ENCODE measurements at places on chromosomes 13 and 19.
A peak's percentile ranks its signal among the peaks of the same experiment; 100 is the strongest.

GRCh38 chr13:43878892-43879754 lies at the start of gene CCDC122:
Gene CCDC122 (minus strand): TSS chr13:43879740. CDS start chr13:43869376, 10,364 bp downstream.
- DNase-seq = peak; percentile 91

DNA sequence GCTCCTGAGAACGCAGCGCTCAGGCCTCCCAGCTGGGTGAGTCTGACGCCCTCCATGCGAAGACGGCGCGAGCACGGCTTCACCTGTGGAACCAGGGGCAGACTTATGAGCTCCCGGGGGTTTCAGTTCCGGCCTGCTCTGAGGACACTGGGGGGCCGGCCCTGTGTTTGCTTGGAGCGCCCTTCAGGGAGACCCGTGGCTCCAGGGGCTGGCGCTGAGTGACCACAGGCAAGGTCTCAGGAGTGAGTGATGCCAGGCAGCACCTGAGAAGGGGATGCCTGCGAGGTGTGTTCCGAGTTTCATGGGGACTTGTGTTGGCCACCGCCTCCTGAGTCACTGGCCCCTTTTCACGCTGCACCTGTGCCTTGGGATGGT lies 4.5 kb downstream of the MCF2L start:
- no peak for DNase-seq

- peak; percentile 42 for DNase-seq
These were observed 186.1 kb downstream of the PCCA start for GRCh38 chr13:100274942-100275506.

DNA sequence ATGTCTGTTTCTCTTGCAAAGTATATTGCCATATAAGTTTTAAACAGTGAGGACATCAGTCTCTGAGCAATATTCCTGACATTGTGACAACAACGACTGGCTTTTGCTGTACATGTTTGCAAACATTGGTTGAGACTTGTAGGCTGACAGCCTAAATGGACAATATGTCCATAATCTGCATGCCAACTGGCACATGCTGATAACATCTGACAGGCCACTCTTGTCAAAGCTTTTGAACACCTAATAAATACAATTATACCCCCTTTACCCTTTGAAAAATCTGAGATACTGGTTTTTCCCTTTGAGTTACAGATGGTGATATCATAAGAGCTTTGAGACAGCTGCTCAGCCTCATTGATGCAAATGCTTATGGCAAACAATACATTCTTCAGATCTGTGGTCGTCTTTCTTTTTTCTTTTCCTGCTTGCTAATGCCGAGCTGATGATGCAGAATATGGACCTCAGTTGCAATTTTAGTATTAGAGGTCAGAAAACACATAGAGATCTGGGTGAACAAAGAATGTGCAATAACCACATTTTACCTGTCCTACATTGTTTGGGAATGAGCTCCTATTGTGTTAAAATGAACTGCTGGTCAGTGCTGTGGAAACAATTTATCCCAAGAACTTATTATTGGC lies 114.9 kb downstream of the RFC3 start:
- no peak for DNase-seq

DNA sequence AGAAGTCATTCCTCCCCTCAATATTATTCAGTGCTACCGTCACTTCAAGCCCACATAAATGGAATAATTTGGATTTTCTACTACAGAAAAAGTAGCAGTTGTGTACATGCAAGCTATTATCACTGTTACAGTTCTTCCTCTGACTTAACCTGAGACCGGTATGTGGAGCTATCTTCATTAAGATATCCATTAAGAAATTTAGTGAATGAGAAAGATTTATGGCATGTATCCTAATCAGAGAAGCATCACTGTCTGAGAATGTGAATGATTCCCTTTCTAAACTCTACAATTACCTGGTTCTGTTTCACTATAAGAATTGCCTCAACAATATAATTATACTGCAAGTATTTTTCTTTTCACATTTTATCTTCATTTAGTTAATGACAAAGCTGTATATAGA lies 278.7 kb downstream of the KLF5 start:
- no peak for DNase-seq

GRCh38 chr19:14322889-14323463 lies 58.3 kb upstream of the ADGRE5 start:
- DNase-seq = no peak

GRCh38 chr13:42355092-42355485 lies 83.1 kb downstream of the AKAP11 start:
- no peak for DNase-seq

GRCh38 chr19:28483197-28483596 lies 729.8 kb downstream of the UQCRFS1 start:
- DNase-seq = no peak

- DNase-seq = peak; percentile 89
These were observed at the start of gene EEF2 for GRCh38 chr19:3984908-3985642. Gene EEF2 (minus strand): TSS chr19:3985463. CDS start chr19:3985380, 83 bp downstream.

GRCh38 chr19:41741244-41741554 lies 14.1 kb upstream of the CEACAM6 start:
- no peak for DNase-seq

- DNase-seq = peak; percentile 38
These were observed 54.5 kb downstream of the SPTBN4 start for GRCh38 chr19:40521276-40521675.

GRCh38 chr13:114132419-114133121 lies at the start of gene RASA3:
Gene RASA3 (minus strand): TSS chr13:114132623. CDS start chr13:114132489, 134 bp downstream.
- peak; percentile 85 for DNase-seq

All from fibroblast of villous mesenchyme (primary cell).